ENCODE measurements at places on chromosomes 3 and 15.

DNA sequence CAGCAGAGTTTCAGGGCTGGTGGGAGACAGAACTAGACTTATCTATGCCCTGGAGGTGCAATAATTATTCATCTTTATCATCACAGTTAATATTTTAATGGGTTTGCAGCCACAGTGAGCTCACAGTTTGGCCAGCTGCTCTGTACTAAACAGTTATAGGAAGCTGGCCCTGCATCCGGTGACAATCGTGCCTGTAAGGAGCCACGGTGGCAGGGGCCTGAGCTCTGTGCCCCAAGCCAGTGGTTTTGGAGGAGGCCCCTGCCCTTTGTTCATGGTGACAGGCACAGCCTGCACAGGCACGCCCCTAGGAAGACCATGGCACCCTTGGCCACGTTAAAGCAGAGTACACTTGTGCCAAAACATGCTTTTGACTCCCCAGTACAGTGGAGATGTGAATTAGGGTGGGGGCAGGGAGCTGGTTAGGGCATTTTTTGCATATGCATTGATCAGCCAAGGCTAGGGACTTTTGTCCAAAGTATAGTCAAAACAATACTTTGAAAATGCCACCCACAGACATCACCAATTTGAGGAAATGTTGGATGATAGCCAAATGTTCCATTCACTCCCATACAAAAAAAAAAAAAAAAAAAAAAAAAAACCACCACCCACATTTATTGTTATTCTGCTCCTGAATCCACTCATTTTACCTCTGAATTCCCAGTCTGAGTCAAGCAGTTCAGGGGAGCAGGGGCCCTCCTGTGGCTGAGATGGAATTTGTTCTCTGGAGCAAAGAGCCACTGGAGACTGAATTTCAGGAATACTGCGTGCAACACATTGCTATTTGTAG is 3.4 kb upstream of the RFTN1 start:
- DNase-seq, result peak; percentile 42

GRCh38 chr3:18428036-18428435 is 2.9 kb upstream of the SATB1 start:
- DNase-seq, result no peak

GRCh38 chr15:80679167-80679803 is 15.8 kb upstream of the ABHD17C start:
- no peak for DNase-seq

DNA sequence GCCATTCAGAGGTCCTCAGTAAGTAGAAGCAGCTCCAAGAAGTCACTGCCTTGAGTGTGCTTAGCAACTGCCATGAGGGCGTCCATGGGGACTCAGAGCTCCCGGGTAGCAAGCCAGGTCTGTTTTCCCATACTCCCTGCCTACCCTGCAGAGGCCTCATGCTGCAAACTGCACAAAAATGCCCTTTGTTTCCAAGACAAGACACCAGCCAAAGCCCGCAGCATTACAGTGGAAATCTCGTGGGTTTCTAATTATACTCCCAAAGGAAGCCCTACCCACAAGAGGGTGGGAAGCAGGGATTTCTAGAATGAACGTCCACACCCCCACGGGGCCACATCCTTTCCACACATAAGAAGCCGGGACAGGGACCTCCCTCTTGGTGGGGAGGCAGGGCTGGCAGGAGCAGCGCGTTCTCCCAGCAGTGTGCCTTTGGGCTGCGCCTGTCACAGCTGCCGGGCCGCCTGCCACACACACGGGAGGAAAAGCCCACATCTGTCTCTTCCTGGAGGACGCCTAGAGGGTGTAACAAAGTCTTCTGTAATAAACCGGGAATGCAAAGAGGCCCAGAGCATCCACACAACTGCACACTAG is 31.1 kb downstream of the FAM174B start:
- peak; percentile 88 for DNase-seq

- DNase-seq, result no peak
Measured at GRCh38 chr15:92418864-92419263, 25.2 kb downstream of the ST8SIA2 start.
